Dermis microvascular lymphatic vessel endothelial cell (primary cell): ENCODE measurements at places on chromosomes 2 and 18. TPM values are rescaled to one million over a fixed set of nuclear protein-coding genes. Genes with fewer than 3 reads are reported as not detected.

PROKR1 gene
- under 0.01 TPM in 2 replicates for total RNA-seq

CHN1 gene
- 9.8 and 9.9 TPM in 2 replicates for total RNA-seq

TBR1 gene
- under 0.01 TPM in 2 replicates for total RNA-seq

LIMS3 gene
- total RNA-seq, result 7.8 and 17.2 TPM in 2 replicates

ASIC4 gene
- not detected in 2 replicates for total RNA-seq

ATP6V1B1 gene
- total RNA-seq, result 0.25 TPM in 1 of 2 replicates, not detected in the other

CDH20 gene
- total RNA-seq, result not detected in 2 replicates

ADD2 gene
- 8.0 and 23.4 TPM in 2 replicates for total RNA-seq

TMEM237 gene
- total RNA-seq, result 18.9 and 23.6 TPM in 2 replicates

REG1A gene
- not detected in 2 replicates for total RNA-seq

HOXD12 gene
- not detected in 2 replicates for total RNA-seq

ARL5A gene
- total RNA-seq, result 52.9 and 66.4 TPM in 2 replicates

CIB4 gene
- not detected in 2 replicates for total RNA-seq

IL36B gene
- total RNA-seq, result not detected in 2 replicates

NEURL3 gene
- total RNA-seq, result 0.13 TPM in 2 replicates

NEB gene
- total RNA-seq, result 0.39 and 0.63 TPM in 2 replicates

RTP5 gene
- not detected in 2 replicates for total RNA-seq

ITPRID2 gene
- 119 and 141 TPM in 2 replicates for total RNA-seq

FAM124B gene
- total RNA-seq, result 26.6 and 48.8 TPM in 2 replicates

CHRNA1 gene
- total RNA-seq, result 0.63 and 0.90 TPM in 2 replicates

MGAT5 gene
- 82.4 and 83.6 TPM in 2 replicates for total RNA-seq

UGT1A1 gene
- total RNA-seq, result not detected in 2 replicates

SKOR2 gene
- total RNA-seq, result not detected in 2 replicates

SCG2 gene
- not detected in 2 replicates for total RNA-seq

CCDC102B gene
- 24.8 and 34.0 TPM in 2 replicates for total RNA-seq

ATP8B1 gene
- total RNA-seq, result 18.2 and 34.0 TPM in 2 replicates

SLC4A3 gene
- 0.13 and 0.25 TPM in 2 replicates for total RNA-seq

SPC25 gene
- 1.4 and 4.0 TPM in 2 replicates for total RNA-seq

DTNA gene
- 0.90 and 1.9 TPM in 2 replicates for total RNA-seq

CHRNG gene
- not detected in 2 replicates for total RNA-seq

NYAP2 gene
- not detected in 2 replicates for total RNA-seq

NOTO gene
- not detected in 2 replicates for total RNA-seq

AKAIN1 gene
- total RNA-seq, result not detected in 2 replicates
